Stimulated activated CD8-positive, alpha-beta memory T cell treated with anti-CD3 and anti-CD28 coated beads, Interleukin-7, amount 100 ng/mL, for 1 hour (primary cell): ENCODE measurements at places on chromosomes 7 and 10.

- DNase-seq, result no peak
Measured at GRCh38 chr10:69409968-69410367, 6.8 kb downstream of the TACR2 start.

- DNase-seq, result no peak
Measured at GRCh38 chr10:132993271-132994184, 51.2 kb upstream of the CFAP46 start.

DNA sequence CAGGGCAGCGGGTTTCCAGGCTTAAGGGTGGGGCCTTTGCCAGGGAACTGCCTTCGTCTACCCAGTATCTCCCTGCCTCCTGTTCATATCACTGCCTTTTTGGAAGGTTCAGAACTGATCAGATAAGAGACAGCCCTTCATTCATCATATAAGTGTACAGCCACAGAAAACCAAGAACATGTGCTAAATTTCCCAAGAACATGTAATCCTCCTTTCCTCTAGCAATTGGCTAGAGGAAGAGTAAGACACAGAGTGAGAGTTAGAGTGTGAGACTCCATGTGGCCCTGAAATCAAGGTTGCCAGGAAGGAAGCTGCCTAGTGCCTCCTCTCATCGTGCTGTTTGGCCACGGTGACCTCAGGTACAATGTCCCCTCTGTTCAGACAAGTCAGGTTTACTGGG lies 770.9 kb downstream of the TNS3 start:
- DNase-seq, result no peak

- DNase-seq, result no peak
Measured at GRCh38 chr7:98448766-98449165, 47.9 kb upstream of the BAIAP2L1 start.

DNA sequence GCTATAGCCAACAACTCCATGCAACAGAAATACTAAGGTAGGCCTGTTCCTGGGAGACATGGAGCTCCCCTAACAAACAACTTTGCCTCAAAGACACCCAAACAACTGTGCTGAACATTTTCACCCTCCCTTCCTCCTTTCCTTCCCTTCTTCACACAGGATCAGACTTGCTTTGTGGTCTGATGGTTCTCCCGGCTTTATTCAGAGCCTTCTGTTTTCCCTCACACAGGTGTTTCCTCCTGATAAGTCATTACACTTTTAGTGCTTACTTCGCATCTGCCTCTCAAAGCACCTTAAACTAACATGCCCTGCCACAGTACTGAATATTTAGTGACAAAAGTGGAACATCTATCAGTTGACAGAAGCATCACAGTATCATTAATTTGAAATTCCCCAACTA lies 56.3 kb upstream of the YAE1 start:
- DNase-seq, result no peak

- DNase-seq, result no peak
Measured at GRCh38 chr7:3094701-3095445, 51.2 kb upstream of the CARD11 start.

DNA sequence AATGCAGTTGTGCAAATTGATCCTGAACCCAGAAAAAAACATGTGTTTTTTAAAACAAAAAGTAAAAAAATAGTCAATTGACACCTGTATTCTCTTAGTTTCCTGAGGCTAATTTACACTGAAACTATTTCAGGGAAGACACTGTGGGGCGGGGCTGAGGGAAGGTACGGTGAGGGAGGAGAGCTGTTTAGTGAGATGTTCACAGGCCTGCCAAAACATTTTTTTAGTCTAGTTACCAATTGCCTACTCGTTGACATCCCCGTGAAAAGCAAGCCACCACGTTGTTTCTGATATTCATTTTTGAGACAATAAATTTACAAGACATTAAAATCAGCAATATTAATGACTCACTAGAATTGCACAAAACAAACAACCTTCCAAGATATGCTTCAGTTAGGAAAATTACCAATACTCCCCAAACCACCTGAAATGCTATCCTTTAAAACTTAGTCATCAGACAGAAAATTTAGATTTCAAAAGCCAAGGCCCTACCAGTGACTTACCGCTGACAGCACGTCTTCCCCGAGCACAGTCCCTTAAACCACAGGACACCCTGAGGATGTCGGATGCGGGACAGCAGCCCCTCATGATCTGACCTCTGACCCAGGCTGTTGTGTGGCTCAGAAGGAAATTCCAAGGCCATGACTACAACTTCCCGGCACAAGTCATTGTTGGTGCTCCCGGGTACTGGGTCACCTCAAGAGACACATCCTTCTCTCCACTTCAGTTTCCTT lies 279.2 kb downstream of the PRPF18 start:
- no peak for DNase-seq

- no peak for DNase-seq
Measured at GRCh38 chr7:107563081-107563774, 492 bp downstream of the COG5 start.

DNA sequence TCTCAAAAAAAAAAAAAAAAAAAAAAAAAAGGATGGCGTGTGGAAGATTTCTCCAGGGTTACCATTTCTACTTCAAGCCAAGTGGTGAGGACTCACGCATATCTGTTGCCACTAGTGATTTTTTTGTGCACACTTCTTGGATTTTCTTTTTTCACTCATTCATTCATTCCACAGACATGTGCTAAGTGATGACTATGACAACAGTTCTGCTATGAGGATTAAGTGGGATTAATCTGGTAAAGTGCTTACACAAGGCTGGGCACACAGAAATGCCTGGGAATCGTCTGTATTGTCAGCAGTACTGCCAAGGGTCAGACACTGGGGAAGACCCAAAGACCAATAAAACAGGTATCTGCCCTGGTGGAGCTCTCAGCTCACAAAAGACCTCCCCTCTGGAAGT lies 6.3 kb upstream of the OPN1SW start:
- DNase-seq, result no peak

DNA sequence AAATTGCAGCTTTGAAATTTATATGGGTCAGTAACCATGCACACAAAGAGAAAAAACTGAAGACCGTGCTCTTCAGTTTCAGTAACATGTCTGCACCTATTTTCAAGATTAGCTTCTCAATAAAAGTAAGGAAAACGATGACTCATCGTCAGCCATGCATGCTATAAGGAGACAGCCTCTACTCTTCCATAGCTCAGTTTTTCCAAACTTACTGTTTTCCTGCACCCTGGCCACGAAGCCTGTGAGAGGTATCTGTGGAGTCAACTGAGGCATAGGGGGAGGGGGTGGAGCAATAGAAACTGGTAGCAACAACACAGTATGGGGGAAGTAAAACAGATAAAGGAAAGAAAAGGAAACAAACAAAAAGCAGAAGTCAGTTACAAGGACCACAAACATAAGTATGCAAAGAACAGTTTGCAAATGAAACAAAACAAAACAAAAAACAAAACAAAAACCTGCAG lies 58.0 kb downstream of the PDSS1 start:
- no peak for DNase-seq

- DNase-seq, result no peak
Measured at GRCh38 chr7:100515072-100515532, 23.9 kb upstream of the AGFG2 start.

DNA sequence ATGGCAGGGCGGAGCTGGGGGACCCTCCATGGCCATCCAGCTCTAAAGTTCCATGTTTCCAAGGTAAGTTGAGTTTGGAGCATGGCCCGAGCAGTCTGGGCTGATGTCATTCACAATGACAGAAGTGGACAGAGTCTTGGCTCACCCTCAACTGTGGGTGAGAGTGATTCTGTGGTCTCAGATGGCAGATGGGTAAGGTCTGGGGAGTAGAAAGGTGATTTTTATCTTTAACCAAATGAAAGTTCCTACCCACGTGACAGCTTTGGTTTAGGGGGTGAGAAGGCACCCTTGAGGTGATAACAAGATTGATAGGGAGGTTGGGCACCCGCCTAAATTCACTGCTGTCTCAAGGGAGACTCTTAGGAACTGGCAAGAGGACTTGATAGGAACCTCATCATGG lies 57.6 kb upstream of the PDZD8 start:
- no peak for DNase-seq

DNA sequence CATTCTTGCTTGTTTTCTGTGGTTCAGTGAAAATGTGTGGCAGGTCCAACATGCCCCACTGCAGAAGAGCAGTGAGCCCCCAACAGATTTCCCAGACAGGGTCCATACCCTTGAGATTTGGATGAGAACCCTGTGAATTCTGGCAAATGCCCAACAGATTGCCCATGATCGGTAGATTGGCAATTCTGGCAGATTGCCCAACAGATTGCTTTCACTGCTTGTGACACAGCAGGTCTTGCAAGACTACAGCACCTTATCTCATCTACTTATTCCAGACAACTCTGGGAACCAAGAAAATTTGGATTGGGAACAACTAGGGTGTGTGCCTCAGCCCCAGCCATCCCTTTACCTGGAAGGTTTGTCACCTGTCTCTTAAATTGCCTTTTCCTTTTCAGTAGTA lies 143.7 kb upstream of the COL1A2 start:
- no peak for DNase-seq

- DNase-seq, result no peak
Measured at GRCh38 chr10:95133997-95134396, 60.0 kb upstream of the ACSM6 start.

DNA sequence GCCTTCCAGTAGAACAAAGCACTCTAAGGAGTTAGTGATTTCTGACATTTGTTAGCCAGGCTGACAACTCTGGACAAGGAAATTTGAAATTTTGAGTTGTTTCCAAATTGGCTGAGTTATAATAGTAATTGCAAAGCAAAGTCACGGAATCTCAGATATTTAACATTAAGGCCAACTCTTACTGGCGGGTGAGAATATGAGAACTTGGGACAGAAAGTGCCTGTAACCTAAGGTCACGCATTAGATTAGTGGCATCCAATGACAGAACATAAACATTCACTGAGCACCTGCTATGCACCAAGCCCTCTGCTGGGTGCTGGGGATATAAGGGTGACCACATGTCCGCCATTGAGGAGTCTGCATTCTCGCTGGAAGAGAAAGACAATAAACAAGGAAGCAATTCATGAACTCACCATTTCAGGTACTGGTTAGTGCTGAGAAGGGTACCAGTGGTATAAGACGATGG lies 45.5 kb upstream of the CHST15 start:
- DNase-seq, result no peak

DNA sequence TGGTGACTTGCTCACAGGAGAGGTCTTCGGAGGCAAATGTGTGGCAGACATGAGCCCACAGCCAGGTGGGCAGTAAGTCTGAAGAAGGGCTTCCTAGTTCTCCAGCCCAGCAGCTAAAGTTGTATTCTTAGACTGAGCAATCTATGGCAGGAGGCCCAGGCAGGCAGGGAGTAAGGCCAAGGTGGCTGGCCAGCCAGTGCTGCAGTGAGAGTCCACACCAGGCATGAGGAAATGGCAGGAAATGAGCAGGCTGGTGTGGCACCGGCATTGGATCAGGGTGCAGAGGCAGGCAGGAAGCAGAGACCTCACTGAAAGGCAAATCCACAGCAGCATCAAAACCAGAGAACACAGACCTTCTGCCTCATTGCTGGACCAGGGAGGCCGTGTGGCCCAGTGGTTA lies 84.6 kb upstream of the PDE1C start:
- DNase-seq, result no peak

DNA sequence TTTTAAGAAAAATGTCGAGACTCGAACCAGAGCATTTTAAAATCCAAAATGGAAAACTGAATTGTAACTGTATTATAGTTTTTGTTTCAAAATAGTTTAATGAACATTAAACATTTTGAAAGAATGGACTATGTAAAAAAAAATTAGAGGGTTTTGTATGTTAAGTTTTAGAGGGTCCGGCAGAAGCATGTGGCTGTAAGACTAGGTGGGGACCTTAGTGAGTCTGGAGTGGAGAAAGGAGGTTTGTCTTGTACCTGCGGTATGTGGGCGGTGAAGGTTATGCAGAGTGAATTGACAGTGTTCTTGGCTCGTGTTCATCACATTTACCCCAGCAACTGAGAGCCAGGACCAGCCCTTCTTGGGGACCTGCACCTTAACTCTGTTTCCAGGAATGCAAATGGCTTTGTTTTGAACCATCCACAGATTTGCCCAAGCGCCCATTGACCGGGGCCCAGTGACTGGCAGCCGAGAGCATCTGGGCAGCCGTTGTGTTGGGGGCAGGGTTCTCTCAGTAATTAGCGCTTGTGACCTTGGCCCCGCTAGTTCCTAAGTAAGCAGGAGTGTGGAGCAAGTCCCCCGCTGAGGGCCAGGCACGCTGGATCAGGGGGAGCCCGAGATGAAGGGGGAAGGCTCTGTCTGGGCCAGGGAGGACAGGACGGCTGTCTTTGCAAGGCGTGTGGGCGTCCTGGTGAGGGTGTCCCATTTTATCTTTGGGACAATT lies 1.4 kb upstream of the KLF6 start:
- DNase-seq, result no peak

DNA sequence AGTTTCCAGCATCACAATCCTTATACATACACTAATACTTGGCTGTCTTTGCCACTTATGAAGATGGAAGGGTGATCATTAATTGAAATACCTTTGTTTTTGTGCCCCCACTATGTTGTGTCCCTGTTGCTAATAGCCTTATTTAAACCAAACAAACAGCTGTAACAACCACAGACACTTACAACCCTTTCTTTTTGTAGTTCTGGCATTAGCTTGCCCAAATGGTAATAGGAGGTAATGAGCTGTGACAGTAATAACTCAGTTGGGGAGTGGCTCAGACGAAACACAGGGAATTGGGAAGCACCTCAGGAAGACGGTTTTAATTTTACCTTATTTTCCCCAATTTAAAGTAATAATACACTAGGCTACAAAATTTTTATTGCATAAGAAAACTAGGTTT lies 83.4 kb downstream of the MDFIC start:
- no peak for DNase-seq

DNA sequence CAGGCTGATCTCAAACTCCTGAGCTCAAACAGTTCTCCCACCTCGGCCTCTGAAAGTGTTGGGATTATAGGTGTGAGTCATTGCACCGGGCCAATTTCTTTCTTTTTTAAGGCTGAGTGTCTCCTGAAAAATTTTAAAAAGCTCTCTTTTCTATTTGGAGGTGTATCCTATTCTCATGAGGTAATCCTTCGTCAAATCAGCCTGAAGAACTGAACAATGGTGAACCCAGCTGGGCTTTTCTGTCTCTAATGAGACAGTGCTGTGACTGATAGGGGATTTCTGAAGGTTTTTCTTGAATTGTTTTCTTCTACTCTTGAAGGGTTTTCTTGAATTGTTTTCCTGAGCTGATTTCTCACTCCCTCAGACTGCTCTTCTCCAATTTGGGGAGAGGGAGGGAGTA lies 30.9 kb upstream of the CALU start:
- DNase-seq, result no peak

DNA sequence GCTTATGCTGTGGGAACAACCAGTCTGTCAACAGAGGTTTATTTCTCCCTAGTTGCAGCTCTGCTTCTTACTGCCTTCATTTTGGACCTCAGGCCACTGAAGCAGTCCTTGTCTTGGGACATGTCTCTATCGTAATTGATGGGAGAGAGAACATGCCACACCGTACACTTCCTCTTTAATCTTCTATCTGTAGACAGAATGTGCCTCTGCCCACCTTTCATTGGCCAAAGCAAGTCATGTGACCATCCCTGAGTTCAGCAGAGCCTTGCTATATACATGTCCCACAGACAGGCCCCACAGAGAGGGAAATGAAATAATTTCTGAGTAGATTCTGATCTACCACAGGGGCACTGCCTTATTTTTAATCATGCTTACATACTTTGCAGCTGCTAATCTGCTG lies 98.0 kb downstream of the KCND2 start:
- no peak for DNase-seq

GRCh38 chr10:73970845-73971244 lies 27.1 kb upstream of the VCL start:
- no peak for DNase-seq
